Frontal cortex (tissue), 4 donors: ENCODE measurements at places on chromosomes 7 and 10.

DNA sequence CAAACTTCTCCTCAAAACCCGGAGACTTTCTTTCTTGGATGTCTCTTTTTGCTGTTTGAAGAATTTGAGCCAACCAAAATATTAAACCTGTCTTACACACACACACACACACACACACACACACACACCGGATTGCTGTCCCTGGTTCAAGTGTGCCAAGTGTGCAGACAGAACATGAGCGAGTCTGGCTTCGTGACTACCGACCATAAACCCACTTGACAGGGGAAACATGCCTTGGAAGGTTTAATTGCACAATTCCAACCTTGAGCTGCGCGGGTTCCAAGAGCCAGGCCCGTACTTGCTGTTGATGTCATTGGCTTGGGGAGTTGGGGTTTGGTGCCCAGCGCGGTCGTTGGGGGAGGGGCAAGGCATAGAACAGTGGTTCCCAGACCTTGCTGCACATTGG lies 1.7 kb downstream of the EGFR start:
- DNase-seq = no peak

- DNase-seq = no peak
Observed at GRCh38 chr7:135789431-135789830, 40.8 kb upstream of the FAM180A start.

- no peak for DNase-seq
Observed at GRCh38 chr7:17126413-17127268, 171.8 kb upstream of the AHR start.

DNA sequence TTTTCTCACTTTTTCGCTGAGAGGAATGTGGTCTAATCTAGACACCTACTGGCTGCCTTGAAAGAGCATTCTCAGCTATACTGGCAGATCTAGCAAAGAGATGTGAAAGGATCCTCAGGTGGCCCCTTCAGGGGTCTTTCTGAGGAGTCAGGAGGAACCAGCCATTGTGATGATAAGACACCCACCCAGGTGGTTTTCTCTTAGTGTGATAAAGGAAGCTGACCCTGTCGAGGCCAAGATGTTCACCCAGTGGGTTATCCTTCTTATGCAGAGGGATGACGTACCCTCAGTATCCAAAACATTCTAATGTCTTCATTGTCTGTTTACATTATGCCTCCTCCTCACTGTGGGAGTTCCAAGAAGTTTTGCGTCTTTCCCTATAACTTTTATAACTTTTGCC lies 98.3 kb upstream of the LRGUK start:
- DNase-seq = no peak

DNA sequence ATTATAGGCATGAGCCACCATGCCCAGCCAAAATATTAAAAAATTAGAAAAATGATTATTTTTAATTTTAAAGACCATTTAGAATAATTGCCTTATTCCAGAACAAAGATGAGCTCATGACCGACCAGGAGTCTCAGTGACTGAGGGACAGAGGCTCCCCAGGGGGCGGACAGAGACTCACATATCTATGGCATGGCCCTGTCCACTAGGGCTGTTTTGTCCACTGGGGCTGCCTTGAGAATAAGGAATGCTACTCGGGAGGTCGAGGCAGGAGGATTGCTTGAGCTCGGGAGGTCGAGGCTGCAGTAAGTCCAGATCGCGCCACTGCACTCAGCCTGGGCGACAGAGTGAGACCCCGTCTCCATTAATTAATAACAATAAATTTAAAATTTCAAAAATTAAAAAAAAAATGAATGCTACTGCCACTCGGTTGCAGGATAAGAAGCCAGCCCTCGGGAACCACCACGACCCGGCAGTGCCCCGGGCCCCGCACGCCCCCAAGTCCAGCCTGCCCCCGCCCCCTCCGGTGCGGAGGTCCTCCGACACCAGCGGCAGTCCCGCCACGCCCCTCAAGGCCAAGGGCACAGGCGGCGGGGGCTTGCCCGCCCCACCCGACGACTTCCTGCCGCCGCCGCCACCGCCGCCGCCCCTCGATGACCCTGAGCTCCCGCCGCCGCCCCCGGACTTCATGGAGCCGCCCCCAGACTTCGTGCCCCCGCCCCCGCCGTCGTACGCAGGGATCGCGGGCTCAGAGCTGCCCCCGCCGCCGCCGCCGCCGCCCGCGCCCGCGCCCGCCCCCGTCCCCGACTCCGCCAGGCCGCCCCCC lies 128.6 kb downstream of the APBB1IP start:
- peak; percentile 44 for DNase-seq

DNA sequence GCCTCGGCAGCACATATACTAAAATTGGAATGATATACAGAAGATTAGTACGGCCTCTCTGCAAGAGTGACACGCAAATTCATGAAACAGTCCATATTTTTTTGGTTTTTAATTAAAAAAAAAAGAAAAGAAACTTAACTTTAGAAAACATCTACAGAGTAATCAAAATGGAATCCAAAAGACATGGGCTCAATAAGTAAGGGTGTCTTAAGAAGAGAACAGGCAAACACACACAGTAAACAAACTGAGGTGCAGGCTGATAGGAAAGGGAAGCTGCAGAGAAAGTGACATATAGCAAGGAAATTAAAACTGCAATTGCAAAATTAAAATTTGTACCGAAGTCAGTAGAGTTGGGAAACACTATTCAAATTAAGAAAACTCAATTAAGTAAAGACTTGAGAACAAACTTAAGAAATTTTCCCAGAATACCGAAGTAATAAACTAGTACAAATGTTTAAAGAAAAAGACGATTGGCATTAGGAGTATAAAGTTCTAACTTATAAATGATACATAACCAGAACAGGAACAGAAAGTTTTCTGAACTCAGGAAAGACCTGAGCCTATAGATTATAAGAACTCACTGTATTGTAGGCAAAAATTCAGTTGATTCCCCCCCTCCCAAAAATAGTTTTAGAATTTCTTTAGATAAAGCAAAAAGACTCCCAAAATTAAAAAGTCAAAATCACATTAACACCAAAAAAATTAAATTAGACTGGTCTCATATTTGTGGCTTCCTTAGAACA lies 16.3 kb downstream of the MTPN start:
- DNase-seq = no peak

- no peak for DNase-seq
Observed at GRCh38 chr7:22972207-22972606, 41.7 kb downstream of the HYCC1 start.

DNA sequence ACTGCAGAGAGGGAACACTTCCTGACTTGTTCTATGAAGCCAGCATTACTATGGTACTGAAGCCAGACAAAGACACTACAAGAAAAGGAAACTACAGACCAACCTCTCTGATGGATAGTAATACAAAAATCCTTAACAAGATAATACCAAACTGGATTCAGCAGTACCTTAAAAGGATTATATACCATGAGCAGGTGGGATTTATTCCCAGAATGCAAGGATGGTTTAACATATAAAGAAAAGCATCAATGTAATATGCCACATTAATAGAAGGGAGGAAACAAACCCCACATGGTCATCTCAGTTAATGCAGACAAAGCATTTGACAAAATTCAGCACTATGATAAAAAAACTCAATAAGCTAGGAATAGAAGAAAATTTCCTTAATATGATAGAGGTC lies 47.2 kb downstream of the EBLN1 start:
- no peak for DNase-seq

DNA sequence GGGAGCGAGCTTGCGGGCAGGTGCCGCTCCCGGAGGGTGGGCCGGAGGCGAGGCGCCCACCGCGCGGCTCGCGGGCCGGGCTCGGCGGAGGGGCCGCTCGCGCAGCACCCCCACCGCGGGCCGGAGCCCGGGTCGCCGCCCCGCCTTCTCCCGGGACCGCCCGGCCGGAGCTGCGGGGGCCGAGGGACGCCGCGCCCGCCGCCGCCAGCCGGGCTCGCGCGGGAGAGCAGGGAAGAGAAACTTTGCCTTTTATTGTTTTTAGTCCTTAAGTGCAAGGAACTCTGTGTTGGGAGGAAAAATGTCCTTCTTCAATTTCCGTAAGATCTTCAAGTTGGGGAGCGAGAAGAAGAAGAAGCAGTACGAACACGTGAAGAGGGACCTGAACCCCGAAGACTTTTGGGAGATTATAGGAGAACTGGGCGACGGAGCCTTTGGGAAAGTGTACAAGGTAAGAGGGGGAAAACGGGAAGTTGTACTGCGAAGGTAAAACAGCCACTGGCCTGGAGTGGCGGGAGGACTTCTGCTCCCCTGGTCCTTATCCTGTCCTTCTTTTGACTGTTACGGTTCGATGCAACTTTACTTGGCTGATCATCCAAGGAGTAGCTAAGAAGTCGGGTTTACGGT lies 620 bp downstream of the SLK start:
- DNase-seq = peak; percentile 53

GRCh38 chr7:100865938-100866728 lies 1.1 kb upstream of the TRIP6 start:
- peak; percentile 75 for DNase-seq

DNA sequence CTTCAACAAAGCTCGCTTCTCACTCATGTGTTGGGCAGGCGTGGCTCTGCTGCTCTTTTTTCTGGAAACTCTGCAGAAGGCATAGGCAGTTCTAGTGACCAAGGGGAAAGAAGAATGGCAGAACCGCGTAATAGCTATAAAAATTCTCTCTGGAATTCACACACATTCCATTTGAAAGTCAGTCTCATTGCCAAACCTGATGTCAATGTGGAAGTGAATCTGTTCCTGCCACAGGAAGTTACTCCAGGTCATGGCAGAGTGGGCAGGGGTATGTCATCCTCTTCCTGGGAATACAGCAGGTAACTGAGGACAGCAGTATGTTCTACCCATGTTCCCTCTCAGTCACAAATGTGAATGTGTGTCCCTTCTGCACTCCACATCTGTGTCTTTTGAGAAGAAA lies 8.2 kb upstream of the PAXIP1 start:
- no peak for DNase-seq

DNA sequence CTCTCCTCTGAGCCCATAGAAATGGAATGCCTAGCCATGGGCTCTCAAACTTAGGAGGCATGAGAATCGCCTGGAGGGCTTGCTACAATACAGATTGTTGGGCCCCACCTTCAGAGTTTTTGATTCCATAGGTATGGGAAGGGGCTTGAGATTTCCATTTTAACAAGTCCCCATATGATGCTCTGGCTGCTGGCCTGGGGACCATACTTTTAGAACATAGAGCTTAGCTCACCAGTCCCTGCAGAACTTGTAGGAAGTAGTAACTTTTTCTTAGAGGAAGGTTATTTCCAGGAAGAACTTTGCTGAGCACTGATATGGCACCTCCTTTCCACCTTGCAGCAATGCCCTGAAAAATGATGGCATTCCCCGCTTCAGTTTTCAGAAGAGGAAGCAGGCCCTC lies 177.0 kb upstream of the ZMIZ1 start:
- no peak for DNase-seq

DNA sequence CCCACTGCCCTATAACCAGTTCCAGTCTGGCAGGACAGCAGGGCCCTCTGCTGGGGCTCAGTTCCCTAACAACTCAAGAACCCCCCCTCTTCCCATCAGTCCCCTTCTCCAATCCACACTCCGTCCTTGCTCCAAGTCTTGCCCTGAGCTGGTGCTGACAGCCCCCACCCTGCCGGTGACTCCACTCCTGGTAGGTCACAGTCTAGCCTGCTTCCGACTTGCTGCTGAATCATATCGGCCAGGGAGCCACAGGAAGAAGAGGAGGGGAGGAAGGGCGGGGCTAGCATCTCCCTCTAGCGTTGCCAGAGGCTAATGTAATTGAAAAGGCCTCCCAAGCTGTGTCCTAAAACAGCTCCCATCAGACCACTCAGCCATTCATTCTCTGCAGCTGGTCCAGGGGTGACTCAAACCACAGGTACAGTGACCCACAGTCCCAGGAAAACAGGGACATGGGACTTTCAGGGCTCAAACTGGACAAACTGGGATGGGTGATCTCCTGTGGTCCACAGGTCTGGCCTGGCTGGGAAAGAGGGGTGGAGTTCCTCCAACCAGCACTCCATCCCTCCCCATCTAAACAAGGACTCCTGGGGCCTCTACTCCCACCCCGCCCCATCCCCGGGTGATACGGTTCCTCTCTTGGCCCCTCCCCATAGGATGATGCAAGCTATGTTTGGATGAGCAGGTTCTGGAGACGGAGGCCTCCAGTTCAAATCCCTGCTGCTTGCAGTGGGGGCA lies 158.8 kb downstream of the SH3PXD2A start:
- peak; percentile 69 for DNase-seq

GRCh38 chr7:50681432-50682045 lies 101.2 kb downstream of the GRB10 start:
- DNase-seq = no peak

DNA sequence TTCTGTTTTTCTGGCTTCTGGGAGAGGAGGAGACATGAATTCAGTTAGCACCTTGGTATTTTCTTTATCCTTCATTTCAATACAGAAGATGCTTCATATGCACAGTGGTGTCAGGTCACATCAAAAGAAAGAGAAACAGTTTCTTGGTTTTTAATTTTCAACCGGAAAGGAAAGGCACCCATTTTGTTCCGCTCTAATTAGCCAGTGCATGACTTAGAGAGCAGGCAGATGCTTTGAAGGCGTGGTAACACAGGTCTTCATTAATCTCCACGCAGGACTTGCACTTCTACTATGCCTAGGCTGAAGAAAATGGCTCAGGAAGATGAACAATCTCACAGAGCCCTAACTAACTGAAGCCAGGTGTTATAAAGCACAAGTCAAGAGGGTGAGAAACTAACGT lies 70.4 kb upstream of the ATRNL1 start:
- no peak for DNase-seq

DNA sequence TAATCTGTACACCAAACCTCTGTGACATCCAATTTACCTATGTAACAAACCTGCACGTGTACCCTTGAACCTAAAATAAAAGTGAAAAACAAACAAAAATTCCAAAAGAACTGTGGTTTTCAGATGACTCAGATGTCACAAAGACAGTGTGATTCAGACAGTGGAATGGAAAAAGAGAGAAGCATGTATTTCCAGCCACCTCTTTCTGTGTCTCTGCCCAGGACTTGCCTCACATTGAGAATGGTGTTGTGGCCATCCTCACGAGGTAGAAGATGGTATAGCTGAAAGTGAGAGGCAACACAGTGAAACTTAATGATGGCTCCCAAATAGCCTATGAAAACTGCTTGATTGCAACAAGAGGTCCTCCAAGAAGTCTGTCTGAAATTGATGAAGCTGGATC lies 78.0 kb downstream of the ARL5B start:
- no peak for DNase-seq

GRCh38 chr7:80563561-80564327 lies 51.9 kb upstream of the GNAT3 start:
- DNase-seq = no peak

GRCh38 chr7:25857376-25858067 lies 294.5 kb upstream of the NFE2L3 start:
- no peak for DNase-seq

- DNase-seq = no peak
Observed at GRCh38 chr7:36082910-36083309, 70.1 kb upstream of the EEPD1 start.
